Activated CD8-positive, alpha-beta memory T cell treated with anti-CD3 and anti-CD28 coated beads for 4 hours (primary cell): ENCODE measurements at places on chromosomes 2 and 18.

- no peak for DNase-seq
Measured at GRCh38 chr2:224968051-224968450, 74.2 kb downstream of the DOCK10 start.

DNA sequence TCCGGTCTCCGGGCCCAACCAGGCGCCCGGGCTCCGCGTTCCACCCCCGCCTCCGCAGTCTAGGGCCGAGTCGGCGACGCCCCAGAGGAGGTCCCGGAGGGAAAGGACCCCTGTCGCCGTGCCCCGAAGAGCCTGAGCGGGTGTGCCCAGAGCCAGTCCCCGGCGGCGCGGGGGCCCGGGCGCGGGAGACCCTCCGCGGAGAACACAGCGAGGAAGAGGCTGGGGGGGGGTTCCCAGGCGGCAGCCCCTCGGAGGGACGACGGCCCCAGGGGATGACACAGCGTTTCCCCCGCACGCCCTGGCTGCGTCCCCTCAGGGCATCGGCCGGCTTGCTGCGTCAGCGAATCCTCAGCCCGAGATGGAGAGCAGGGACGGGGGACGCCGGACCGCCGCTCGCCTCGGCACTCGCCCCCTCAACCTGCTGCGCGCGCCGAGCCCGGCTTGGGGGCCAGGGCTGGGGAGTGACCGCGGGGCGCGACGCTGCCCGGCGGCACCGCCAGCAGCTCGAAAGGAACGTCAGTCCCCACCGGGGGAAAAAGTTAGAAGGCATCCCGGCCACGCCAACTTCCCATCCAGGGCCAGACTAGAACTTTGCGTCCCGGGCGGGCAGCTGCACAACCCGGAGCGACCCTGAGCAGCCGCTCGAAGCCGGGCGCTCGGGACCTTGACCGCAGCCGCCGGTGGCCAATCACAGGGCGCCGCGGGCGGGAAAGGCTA is 711 bp downstream of the SFXN5 start:
- DNase-seq = no peak

GRCh38 chr2:219282375-219282774 is 3.2 kb downstream of the DNAJB2 start:
- no peak for DNase-seq

GRCh38 chr2:151774506-151774905 is 40.2 kb upstream of the NEB start:
- no peak for DNase-seq

GRCh38 chr18:8980496-8980895 is 122.0 kb upstream of the NDUFV2 start:
- no peak for DNase-seq

DNA sequence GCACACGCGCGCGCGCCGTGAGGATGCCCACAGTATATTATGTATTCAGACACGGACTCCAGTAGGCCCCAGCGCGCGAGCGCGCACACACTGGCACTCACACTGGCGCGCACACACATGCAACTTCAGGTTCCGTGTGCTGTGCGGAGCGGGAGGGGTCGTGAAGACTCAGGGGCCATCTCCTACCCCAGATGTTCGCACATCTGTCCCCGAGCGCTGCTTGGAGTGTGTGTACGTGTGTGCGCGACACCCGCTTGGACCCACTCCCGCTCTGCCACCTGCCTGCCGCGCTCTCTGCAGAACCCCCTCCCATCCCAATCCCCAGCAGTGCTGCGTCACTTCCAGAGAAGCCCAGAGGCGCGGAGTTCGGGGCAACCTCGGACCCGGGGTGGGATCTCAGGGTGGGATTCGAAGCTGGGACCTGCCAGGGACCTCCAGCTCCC is 2.6 kb downstream of the NRP2 start:
- no peak for DNase-seq

DNA sequence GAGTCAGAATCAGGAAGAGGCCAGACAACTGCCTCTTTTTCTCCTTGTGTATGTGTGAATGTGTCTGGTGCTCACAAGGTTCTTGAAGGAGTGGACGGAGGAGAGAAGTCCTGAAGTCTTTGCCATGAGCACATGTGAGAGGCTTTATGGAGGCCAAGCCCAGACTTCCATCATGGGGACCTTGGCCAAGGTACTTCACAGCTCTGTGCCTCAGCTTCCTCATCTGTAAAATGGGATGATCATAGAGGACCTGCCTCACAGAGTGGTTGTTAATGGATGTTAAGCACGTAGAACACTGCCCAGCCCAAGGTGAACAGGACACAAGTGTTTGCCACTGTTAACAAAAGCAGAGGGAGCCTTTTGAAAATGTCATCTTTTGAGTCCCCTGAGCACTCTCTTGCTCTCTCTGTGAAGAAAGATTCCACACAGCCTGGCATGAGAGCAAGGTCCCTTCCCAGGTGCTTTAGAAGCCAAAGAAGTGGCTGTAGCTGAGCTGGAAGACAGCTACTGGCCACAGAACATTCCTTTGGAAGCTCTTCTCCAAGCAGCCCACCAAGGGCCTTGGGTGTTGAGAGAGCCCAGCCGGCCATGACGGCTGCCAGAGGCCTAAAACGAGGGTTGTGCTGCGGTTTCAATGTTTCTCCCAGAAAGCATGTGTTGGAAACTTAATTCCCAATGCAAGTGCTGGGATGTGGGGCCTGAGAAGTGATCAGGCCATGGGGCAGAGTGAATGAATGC is 41.8 kb upstream of the ASPRV1 start:
- DNase-seq = no peak

DNA sequence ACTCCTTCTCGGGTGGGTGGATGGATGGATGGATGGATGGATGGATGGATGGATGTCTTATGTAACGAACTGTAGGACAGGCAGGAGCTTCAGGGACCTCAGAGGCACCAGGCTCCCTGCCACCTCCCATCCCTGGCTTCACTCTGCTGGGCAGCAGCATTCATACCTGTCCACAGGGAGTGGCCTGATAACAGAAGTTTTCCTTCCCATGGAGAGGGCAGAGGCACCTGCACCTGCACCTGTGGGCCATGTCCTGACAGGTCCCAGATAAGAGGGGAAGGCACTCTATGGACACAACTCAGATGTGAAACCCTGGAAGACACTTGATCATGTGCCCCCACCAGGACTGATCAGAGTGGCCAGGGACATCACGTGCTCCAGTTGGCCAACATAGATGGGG is 142.3 kb downstream of the GBX2 start:
- DNase-seq = no peak

- no peak for DNase-seq
Measured at GRCh38 chr2:65353927-65354326, 78.5 kb downstream of the SPRED2 start.

- no peak for DNase-seq
Measured at GRCh38 chr2:203694191-203694590, 12.2 kb upstream of the CD28 start.

GRCh38 chr18:23693846-23694245 is 4.6 kb downstream of the LAMA3 start:
- no peak for DNase-seq

DNA sequence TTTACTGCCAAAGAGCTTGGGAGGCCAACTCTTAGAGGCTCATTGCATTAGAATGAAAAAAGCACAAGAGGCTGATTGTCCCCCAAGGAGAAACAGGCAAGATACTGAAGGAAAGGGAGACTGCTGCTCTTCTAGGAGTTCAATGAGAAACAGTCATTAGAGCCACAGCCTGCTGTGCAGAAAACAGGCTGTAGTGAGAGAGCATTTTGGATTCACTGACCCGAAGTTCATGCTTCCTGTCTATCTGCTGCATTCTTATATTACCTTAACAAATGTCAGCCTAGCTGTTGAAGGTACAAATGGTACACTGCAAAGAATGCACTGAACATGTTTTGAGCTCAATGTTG is 423.3 kb downstream of the SETBP1 start:
- DNase-seq = no peak

GRCh38 chr18:62187543-62188510 is 772 bp downstream of the RELCH start:
- no peak for DNase-seq

GRCh38 chr2:152488075-152488474 is 153.1 kb downstream of the FMNL2 start:
- DNase-seq = no peak

DNA sequence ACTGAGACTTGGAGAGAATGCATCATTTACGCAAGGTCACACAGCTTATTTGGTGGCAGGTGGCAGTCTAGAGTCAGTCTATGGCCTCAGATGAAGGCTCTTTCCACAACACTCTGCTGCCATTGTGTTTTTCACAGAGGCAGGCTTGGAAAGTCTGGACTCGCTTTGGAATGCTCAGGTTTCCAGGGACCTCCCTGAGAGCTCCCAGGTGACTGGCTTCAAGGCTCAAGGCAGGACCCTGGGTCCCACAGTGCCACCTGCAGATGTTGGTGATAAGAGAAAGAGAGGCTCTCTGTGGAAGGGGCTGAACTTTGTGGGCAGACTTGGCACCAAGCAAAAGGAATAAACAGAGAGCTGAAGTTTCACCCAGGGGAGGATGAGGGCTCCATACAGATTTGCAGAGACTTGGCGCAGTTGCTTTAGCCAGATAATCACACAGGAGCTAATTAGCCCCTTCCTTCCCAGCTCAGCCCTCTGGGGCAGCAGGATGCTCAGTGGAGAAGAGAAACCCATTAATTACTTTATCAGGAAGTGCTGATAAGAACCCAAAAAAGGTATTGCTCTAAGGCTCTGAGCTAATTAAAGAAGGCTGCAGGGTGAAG is 103.5 kb downstream of the LBH start:
- no peak for DNase-seq
